ENCODE measurements at places on chromosomes 2 and 18.

DNA sequence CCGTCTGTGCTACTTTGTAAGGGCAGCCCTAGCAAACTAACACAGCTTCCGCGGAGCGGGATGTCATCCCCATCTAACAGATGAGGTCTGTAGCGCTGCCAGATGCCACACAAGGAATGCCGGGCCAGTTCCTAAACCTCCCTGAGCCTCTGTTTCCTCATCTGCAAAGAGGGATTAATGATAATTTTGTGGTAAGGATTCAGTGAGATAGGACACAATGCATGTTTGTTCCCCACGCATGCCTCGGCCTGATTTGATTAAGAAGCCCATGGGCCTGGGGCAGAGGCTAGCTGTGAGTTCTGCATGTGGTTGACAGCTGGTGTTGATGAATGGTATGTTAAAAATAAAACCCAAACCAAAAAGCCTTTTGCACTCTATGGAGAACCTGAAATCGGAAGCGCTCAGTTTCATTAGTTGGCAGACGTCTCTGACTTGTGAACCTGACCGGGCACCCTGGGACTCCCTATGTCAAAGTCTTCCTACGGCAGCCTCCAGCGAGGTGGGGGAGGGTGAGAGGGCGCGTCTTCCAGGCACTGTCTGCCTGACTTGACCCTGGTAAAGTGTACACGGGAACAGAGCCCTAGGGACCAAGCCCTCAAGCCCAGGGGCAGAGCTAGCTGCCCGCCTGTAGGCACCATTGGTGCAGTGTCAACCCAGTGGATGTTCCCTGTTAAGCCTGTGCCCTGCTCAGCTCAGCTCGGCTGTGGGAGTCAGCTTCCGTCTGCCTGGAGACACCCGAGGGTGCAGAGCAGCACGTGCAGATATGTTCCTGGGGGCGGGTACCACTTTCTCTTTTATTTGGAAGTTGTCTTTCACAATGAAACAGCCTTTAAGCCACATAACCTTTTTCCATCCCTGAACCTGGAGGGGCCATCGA lies 14.8 kb upstream of the INHBB start:
- no peak for DNase-seq

DNA sequence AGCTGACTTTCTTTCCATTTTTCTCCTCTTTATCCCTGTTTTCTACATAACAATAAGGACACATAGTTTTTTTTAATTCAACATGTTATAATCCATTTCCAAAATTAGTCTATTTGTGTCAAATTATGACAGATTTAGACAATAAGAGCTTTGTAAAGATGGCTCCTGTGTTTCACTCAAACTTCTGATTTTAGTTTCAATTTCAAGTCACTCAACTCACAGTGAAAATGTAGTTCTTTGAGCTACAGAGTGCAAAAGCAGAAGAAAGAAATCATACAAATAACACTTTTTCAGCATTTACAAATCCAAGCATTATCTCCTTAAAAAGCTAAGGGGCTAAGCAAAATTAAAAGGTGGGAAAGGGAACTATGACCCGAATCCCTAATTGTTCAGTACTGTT lies 340.7 kb upstream of the TRIB2 start:
- DNase-seq, result no peak

- no peak for DNase-seq
These were observed 907 bp upstream of the GYPC start for GRCh38 chr2:126655051-126655450.

DNA sequence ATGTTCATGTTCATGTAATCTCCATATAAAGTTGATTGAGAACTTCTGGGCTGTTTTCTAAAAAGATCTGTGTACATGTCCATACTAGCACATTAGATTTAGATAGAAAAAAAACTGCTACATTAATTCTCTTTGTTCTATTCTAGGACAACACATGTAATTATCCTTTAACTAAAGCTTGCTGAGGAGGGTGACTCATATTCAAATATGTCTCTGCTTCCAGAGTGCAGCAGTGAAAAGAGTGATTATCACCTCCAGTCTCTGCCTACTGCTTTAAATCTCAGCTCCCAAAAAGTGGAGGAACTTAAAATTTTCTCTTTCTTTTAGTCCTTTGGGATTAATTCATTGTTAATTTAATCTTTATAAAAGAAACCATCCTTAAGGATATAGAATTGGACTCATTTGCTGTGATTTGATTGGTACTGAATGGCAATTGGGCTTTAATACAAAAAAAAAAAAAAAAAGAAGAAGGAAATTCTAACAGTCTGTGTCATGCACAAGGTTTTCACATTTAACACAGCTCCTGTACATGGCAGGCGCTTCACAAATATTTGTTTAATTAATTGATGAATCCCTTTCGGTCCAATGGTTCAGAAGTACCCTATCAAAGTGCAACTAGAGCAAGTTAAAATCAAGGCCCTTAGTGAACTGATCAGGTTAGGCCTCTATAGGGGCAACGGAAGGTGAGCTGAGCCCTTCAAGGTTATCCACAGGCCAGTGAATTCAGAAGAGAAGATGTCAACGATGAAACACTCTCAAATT lies 214.0 kb upstream of the KCNJ3 start:
- no peak for DNase-seq

GRCh38 chr2:226410247-226410835 lies 389.3 kb downstream of the IRS1 start:
- no peak for DNase-seq

- DNase-seq, result no peak
These were observed 6.2 kb downstream of the ZBTB7C start for GRCh38 chr18:48402953-48403352.

DNA sequence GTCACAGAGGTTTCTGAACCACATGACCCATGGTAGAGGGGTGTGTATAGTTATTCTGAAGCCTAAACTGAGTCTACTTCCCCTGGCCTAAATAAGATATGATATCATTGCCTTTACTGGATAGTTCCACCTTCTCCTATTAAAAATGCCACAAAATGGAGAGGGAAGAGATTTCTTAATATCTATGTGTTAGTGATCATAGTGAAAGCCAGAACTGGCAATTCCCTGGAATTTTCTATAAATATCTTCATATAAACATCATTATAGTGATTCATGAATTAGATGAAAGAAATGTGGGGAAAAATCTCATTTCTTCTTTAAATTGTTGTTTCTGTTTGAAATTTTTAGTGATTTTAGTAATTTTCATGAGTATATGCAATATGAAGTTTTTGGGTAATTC lies 45.8 kb downstream of the TSHZ1 start:
- DNase-seq, result no peak

GRCh38 chr2:1052771-1053191 lies 102.1 kb downstream of the SNTG2 start:
- DNase-seq, result no peak

GRCh38 chr18:47519706-47520105 lies 268.2 kb upstream of the SKOR2 start:
- no peak for DNase-seq

- DNase-seq, result no peak
These were observed 104.5 kb downstream of the OSBPL6 start for GRCh38 chr2:178298785-178299212.

GRCh38 chr2:118460425-118460824 lies 372.2 kb downstream of the INSIG2 start:
- DNase-seq, result no peak

- no peak for DNase-seq
These were observed 135.1 kb downstream of the GFPT1 start for GRCh38 chr2:69251943-69252342.

- no peak for DNase-seq
These were observed 1.2 kb downstream of the OTX1 start for GRCh38 chr2:63051795-63052333.

DNA sequence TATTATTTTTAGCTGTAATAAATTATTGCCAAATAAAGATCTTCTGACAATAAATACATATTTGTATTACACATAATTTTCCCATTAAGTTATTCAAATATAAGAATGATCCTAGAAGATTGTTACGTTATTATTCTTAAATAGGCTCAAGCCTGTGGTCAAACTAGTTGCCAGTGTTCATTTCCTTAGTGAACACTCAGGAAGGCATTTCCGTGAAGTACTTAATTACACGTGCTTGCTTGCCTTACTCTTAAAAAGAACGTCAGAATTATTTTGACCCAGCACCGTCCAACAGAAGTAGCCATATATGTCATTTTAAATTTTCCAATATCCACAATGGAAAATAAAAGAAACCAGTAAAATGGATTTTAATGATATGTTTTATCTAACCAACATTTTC lies 249.8 kb downstream of the TXNL1 start:
- DNase-seq, result no peak

- no peak for DNase-seq
These were observed 447.1 kb downstream of the TMEM182 start for GRCh38 chr2:103208916-103209315.

DNA sequence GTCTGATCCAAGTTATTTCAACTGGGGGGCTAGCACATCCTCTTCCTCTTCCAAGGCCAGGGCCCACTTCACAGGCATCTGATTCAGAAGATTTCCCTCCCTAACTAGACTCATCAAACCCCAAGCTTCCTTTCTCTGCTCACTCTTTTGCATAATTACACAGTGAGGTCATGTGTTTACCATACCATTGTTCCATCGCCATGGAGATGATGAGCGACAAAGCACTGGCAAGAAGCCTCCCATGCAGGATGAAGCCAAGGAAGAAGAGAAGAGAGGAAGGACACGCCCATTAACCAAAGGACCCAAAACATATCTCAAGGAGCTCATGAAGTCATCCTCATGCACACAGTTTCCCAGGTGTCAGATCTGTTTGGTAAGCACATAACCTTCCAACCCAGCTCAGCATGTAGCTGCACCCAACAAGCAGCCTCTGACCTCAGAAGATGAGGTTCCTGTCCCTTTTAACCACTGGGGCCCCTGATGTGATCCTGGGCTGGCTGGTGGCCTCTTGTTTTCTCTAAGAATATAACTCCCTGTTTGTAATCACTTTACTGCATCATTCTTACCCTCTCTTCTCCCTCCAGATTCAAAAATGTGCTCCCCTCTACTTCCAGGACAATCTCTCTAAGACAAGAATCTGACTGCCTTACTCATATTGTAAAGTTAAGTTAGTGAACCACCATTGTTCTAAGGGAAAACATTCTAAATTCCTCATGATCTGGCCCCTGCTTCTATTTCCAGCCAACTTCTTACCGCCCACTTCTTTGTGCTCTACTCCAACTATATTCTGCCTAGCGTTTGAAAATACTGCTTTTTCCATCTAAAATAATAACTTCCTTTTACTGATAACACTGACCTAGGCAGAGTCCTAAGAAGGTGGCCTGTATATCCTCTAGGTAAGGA lies 190.1 kb downstream of the TTC32 start:
- DNase-seq, result no peak

- no peak for DNase-seq
These were observed 167.5 kb upstream of the SETBP1 start for GRCh38 chr18:44513233-44513632.

GRCh38 chr2:75528221-75528977 lies 32.3 kb downstream of the EVA1A start:
- no peak for DNase-seq

GRCh38 chr2:172993931-172994717 lies 81.5 kb upstream of the MAP3K20 start:
- no peak for DNase-seq

GRCh38 chr18:23966909-23967308 lies 47.6 kb upstream of the TTC39C start:
- DNase-seq, result no peak

- DNase-seq, result no peak
These were observed 88.0 kb upstream of the RTN4 start for GRCh38 chr2:55138014-55138881.

DNA sequence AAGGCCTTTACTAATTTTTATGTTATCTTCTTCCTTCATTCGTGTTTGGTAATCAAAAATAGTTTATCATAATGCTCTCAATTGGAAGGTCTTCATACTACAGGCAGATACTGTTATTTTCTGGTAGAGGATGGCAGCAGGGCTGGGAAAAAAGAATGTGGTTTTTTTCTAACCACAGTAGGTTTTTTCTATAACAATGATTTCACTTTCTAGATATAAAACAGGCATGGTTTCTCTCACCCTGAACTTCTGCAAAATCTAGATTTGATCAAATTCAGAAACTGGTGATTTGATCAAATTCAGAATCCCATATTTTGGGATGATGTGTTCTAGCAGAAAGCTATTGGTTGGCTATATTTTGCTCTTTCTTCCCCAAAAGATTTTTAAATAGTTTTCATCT lies 27.6 kb downstream of the BCL11A start:
- DNase-seq, result no peak

DNA sequence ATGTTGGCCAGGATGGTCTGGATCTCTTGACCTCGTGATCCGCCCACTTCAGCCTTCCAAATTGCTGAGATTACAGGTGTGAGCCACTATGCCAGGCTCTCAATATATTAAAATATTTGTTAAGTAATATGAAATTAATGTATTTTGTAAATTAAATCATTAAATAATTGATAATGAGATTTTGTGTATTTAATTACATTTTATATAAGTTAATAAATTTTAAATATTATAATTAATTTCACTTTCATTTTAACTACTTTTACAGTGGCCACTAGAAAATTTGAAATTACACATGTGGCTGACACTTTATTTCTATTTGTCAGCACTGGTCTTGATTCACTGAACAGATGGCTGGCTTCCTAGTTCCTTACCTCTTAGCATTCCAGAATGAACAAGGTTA lies 102.6 kb downstream of the DPP10 start:
- no peak for DNase-seq

DNA sequence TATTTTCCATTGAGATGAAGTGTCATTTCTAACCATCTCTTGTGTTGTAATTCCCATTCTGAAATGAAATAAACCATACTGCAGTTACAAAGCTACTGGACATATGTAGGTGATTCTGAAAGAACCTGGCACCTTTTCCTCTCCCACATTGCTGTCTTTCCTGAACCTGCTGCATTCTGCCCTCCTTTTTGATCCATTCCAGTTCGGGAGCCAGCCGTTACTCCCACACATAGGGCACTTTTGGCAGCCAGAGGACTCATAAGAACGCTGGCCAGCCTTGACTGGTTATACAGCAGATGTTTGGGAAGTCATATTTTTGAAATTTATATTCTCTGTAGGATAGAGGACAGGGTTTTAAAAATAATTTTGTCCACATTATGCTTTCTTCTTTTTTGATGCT lies 369.8 kb upstream of the CDH7 start:
- no peak for DNase-seq
